ENCODE measurements at places on chromosomes 3 and 15. TPM values are rescaled to one million over a fixed set of nuclear protein-coding genes. Genes with fewer than 3 reads are reported as not detected.

PSTPIP1 gene
- total RNA-seq, result 14.1 TPM

ARGFX gene
- not detected for total RNA-seq

CHRNA7 gene
- 3.6 TPM for total RNA-seq

SMAD6 gene
- 92.0 TPM for total RNA-seq

ALPK3 gene
- total RNA-seq, result 86.8 TPM

EFHB gene
- 3.0 TPM for total RNA-seq

TPRG1 gene
- 14.9 TPM for total RNA-seq

TRIM42 gene
- total RNA-seq, result not detected

WNT7A gene
- total RNA-seq, result not detected

UPK1B gene
- total RNA-seq, result not detected

CYP1A1 gene
- 2.3 TPM for total RNA-seq

INO80 gene
- total RNA-seq, result 25.1 TPM

DLL4 gene
- 9.7 TPM for total RNA-seq

GOLGA6L9 gene
- 1.6 TPM for total RNA-seq

MESP1 gene
- 0.63 TPM for total RNA-seq

UROC1 gene
- total RNA-seq, result not detected

RAP2B gene
- total RNA-seq, result 11.3 TPM

PYDC2 gene
- not detected for total RNA-seq

ASTE1 gene
- 8.0 TPM for total RNA-seq

CD200R1 gene
- 3.0 TPM for total RNA-seq

ABI3BP gene
- 389 TPM for total RNA-seq

GOLGA8G gene
- not detected for total RNA-seq

NANOGP8 gene
- 1.5 TPM for total RNA-seq

ABHD5 gene
- 28.8 TPM for total RNA-seq

KBTBD8 gene
- 1.2 TPM for total RNA-seq

MFGE8 gene
- total RNA-seq, result 1,647 TPM

HCLS1 gene
- 66.8 TPM for total RNA-seq

CEP152 gene
- total RNA-seq, result 7.6 TPM

TTLL13 gene
- total RNA-seq, result not detected

HGD gene
- total RNA-seq, result not detected

ZKSCAN7 gene
- 6.2 TPM for total RNA-seq

CLSTN2 gene
- total RNA-seq, result 20.6 TPM

A4GNT gene
- total RNA-seq, result not detected

All from aorta (tissue), 5 donors.